ENCODE measurements at places on chromosomes 3 and 15. TPM values are rescaled to one million over a fixed set of nuclear protein-coding genes. Genes with fewer than 3 reads are reported as not detected.

Gene RBPMS2
- 14.6 TPM for total RNA-seq

Gene WDR49
- 0.47 TPM for total RNA-seq

Gene LRRC2
- total RNA-seq: 0.87 TPM

Gene KLHL6
- 0.07 TPM for total RNA-seq

Gene C3orf85
- total RNA-seq: not detected

Gene NANOGP8
- total RNA-seq: 1.2 TPM

Gene ALS2CL
- 7.1 TPM for total RNA-seq

Gene PTPRG
- 33.2 TPM for total RNA-seq

DNA sequence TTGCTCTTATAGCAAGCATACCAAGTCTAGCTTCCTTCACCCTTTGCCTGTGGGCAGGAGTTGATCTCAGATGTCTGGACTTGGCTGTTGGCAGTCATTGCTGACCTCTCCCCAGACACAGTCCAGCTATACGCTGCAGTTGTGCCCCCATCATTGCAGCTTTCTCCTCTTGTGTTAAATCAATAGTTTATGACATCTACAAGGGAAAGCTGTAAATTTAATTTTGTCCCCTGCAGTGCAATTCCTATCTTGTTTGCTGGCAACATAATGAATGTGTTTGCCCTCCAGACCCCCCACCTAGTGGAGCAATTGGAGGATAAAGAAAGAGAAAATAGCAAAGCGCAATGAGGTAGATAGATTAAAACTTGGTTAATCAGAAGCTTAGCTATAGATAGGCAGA, 280.2 kb downstream of the LSAMP start:
- no peak for DNase-seq

GRCh38 chr15:79009379-79009778, 64.5 kb upstream of the CTSH start:
- no peak for DNase-seq

GRCh38 chr3:385151-385550, 188.6 kb downstream of the CHL1 start:
- no peak for DNase-seq

DNA sequence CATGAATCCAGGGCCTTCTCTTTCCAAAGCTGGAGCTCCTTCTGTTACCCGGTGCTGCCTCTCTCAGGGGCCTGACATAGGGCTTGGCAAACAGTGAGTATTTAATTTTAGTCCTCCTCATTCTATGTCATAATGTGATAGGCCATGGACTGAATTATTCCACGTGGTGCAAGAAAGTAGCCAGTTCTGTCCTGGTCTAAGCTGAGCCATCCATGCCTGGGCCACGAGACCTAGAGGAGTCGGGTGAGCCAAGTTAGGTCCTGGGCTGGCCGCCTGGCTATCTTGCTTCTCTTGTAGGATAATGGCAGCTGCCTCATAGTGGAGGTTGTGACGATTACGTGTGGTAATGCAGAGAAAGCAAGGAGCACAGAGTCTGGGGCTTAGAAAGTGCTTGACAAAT, 170.6 kb downstream of the FAM43A start:
- no peak for DNase-seq

GRCh38 chr3:46861605-46862368, 1.5 kb downstream of the MYL3 start:
- no peak for DNase-seq

DNA sequence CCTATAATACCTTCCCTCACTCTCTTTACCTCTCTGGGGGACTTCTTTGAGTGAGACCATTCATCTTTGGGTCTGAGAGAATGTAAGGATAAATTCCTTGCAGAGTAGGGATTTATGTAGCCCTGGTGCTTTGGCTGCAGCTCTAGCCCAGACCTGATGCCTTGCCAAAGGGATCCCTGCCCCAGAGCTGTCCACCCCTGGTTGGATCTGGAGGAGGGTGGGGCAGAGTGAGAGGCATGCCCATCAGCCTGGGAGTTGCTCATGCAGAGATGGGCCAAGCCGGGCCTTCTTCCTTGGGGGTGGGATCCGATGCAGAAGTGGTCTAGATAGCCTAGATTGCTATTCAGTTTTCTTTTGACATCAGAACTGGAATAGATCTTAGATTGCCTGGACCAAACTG, 31.5 kb downstream of the RTP1 start:
- no peak for DNase-seq

DNA sequence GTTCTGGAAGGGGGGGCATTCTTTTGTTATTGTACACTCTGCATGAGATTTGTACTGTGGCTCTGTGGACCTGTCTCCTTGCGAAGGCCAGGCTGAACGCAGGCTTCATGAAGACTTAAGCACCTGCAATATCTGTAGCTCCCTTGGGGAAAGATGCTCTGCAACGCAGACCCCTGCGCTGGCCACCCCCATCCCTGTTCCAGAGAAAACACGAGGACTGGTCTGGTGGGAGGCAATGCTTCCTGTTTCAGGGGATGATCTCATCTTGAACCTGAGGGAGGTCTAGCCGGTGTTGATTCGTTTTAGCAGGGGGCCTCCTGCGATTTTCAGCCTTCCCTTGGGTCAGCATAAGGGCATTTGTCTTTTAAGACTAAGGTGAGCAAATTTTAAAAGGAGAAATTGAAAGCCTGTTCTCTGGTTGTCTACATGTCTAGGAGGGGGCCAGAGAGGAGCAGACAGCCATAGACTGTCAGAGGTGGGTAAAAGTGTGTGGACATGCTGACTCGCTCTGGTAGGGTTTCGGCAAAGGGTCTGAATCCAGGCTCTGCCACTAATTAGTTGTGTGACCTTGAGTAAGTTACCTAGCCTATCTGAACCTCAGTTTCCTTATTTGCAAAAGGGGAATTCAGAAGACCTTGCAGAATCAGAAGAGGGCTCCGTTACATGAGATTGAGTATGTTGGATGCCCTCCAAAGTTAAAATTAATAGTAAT, 80.9 kb upstream of the RASGRF1 start:
- no peak for DNase-seq

DNA sequence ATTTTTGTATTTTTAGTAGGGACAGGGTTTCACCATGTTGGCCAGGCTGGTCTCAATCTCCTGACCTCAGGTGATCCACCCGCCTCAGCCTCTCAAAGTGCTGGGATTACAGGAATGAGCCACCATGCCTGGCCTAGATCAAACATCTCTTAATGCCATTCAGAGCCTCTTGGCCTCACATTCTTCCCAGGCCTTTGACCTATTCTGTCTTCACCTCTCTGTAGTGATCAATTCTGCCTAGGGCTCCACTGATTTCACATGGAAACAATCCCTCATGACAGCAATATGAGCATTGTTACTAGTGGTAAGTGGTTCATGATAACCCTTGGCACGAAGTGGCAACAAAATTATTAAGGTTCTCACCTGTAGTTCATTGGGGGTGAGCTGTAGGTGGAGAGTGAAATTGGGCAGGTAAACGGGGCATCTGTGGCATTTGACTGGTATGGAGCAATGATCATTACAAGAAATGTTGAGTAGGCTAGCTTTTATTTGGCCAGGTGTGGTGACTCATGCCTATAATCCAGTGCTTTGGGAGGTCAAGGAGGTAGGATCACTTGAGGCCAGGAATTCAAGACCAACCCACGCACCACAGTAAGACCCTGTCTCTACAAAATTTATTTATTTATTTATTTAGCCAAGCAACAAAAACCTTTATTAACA, 4.8 kb upstream of the ARPIN start:
- no peak for DNase-seq

- no peak for DNase-seq
These were observed 198.2 kb upstream of the LMCD1 start for GRCh38 chr3:8303466-8303865.

- no peak for DNase-seq
These were observed 18.7 kb downstream of the ACVR2B start for GRCh38 chr3:38472342-38472741.

- no peak for DNase-seq
These were observed 27.7 kb upstream of the PCOLCE2 start for GRCh38 chr3:142916605-142917004.

- DNase-seq: peak; percentile 65
These were observed 1.6 kb upstream of the TEX264 start for GRCh38 chr3:51669241-51670052.

DNA sequence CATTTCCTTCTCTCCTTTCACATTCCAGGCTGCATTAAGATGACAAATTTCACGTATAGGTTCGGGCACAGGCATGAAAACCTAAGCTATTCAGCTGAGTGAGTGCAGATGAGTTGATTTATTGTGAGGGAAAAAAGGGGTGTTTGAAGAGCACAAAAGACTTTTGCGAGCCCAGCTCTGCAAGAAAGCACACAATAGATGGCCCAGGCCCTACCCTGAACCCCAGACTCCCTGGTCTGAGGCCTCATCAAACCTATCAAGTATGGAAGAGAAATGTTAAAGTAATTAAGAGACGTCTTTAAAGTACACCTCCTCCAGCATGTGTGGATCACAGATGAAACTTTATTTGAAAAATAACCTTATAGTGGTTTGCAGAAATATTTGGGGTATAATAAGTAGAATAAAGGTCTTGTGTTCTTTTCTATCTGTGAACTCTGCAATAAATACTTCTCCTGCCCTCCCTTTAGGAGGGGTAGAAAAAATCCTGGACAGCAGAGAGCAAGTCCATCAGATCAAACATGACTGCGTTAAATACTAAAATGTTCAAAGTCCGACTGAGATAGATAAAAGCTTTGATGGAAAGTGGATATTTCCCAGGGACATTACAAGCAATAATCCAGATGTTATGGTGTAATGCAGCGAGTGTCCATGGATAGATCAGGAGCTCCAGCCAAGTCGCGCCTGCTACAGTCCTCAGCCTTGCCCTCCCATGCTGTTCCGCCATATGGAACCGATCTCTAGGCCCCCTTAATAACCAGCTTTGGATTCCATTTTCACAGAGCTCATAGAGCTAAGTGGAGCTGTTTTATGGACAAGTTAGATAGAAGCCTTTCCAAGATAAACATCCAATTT, 121.5 kb downstream of the MCTP2 start:
- DNase-seq: peak; percentile 52

DNA sequence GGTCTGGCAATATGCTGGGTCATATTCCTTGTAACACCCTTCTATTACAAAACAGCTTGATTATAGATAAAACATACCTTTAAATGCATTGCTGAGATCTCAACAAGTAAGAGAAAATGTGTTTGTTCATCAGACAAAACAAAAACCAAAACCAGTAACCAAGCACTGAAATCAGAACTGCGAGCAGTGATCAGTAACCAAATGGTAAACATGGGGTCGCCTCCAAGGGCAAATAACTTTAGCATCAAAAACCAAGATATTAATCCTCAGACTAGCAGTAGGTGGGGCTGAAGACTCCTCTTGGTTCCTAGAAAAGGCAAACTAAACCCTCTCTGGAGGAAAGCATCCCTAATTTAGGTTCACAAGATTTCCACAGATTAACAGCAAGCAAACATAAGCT, 6.6 kb upstream of the HESX1 start:
- DNase-seq: no peak

GRCh38 chr3:99439892-99440291, 198.5 kb upstream of the COL8A1 start:
- no peak for DNase-seq

DNA sequence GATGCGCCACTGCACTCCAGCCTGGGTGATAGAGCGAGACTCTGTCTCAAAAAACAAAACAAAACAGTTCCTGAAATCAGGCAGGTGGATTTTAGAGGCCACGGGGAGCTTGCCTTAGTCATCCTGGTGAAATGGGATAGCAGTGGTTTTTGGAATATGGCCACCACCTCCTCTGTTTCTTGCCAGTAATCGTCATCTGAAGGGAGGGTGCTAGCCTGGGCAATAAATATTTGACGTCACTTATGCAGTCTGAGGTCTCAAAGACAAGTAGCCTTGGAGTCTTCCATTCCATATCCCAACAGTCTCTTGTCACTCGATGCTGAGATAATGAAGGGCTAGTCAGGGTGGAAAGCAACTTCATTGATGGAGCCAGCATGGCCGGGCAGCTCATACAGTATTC, 55.2 kb downstream of the KCNAB1 start:
- DNase-seq: no peak

DNA sequence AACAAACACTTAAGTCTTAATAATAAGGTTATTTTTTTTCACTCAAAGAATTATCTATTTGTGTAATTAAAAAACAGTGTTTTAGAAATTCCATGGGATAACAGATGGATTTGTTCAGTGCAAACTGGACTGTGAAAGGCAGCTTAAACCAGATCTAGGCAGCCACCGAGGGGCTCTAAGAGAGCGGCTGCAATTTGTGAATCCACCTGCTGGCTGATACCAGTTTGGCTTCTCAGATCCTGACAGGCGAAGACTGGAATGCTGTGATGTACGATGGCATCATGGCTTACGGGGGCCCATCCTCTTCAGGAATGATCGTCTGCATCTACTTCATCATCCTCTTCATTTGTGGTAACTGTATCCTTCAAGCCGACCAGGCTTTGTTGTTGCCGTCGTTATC, 119.6 kb downstream of the CHDH start:
- no peak for DNase-seq

DNA sequence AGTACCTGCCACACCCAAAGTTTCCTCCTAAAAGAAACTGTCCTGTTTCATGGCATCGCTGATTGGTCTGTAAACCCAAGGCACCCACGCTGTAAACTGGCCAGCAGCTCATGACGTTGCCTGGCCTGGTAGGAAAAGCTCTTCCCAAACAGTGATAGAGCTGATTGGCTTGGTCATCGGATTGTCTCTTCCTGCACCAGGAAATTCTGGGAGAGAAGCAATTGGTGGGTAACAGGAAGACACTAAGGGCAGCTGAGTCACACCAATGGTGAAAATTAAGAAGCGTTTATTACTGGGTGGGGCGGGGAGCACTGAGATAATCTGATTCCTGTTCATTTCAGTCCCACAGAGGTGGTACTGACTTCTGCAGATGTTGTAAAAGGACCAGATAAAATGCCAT, 31.0 kb downstream of the KLHL6 start:
- DNase-seq: no peak

DNA sequence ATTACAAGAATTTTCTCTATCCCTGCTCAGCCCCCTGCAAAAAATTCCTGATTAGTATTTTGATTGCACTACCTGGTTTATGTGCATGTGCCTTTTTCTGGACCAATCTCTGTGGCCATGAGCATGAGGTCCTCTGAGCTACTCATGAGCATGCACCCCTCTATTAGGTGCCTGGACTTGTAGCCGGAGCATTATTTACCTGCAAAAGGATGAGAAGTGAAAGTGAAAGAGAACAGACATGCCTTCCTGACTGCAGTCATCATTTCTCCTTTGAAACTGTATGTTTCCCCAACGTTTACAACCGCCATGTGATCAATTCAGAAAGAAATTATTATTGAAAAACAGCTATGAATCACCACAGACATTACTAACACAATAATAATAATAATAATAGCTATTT, 1008.8 kb downstream of the ROBO2 start:
- DNase-seq: no peak

DNA sequence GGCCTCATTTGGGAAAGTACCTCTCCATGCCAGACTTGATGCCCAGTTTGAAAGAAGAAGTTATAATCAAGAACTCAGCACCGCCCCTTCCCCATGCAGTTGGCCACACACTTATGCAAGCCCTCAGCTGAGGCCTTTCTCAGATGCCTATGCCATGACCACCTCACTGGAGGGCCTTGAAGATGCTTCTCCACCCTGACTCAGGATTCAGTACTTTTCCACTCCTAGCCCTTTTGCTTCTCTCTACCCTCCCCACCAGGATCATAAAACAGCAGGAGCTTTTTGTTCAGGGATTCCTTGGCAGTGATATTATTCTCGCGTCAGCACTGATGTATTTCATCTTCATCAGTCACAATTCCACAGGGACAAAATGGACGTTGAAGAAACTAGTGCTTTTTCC, 313.5 kb downstream of the PYDC2 start:
- no peak for DNase-seq

- no peak for DNase-seq
These were observed 31.7 kb downstream of the FRMD5 start for GRCh38 chr15:44163370-44163769.

GRCh38 chr3:133874344-133874743, 21.3 kb downstream of the RAB6B start:
- DNase-seq: no peak
